A673 (cell line): ENCODE measurements at places on chromosomes 5 and 9. TPM values are rescaled to one million over a fixed set of nuclear protein-coding genes. Genes with fewer than 3 reads are reported as not detected.

SPATA6L gene
- total RNA-seq: 20.4 and 21.2 TPM in 2 replicates

IER5L gene
- total RNA-seq: 12.1 and 14.0 TPM in 2 replicates

NR4A3 gene
- total RNA-seq: 6.4 and 6.6 TPM in 2 replicates

DNA sequence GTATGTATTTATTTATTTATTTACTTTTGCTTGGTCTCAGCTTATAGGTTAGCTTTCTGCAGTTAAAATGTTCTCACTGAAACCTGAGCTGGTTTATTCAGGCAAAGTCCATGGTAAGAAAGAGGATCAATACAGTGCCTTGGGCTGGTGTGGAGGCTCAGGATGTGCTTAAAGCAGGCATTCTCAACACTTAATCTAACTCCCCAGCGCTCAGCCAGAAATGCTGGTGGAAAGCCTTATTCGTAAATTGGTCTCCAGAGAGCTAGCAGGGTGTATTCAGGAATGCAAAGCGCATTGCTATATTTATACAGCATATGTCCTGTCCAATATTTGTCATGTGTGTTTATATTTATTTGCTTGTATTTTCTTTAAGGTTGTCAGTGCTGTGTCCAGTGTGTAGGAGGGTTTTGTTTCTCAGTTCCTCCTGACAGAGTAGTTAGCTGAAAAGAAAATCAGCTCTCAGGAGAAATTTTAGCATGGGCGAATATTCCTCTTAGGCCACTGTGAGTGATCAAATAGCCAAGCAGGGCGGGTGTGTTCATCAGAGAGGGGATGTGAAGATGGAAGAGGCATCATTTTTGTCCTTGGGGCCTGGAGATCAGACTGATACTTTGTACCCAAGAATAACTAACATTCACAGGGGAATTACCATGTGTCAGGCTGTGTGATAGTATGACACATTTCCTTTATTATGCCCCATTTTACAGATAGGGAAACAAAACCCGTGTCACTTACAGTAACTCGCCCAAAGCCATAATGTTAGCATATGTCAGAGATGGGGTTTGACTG is 65.8 kb downstream of the DOCK2 start:
- H3K4me1 ChIP-seq: peaks cover 25% of the 10 kb centered on the region
- peak; percentile 58 for DNase-seq
- H3K4me3 ChIP-seq: no peak overlapping the region
- H3K27ac ChIP-seq: no peak overlapping the region
- no peaks in the 10 kb centered on the region for H3K27me3 ChIP-seq
- H3K36me3 ChIP-seq: no peaks in the 10 kb centered on the region

- no peaks in the 10 kb centered on the region for H3K36me3 ChIP-seq
- H3K27me3 ChIP-seq: peaks cover 43% of the 10 kb centered on the region
- no peak overlapping the region for H3K4me3 ChIP-seq
- H3K4me1 ChIP-seq: no peaks in the 10 kb centered on the region
- H3K27ac ChIP-seq: no peak overlapping the region
Measured at GRCh38 chr5:174714751-174715150, 9.6 kb upstream of the MSX2 start.

DNA sequence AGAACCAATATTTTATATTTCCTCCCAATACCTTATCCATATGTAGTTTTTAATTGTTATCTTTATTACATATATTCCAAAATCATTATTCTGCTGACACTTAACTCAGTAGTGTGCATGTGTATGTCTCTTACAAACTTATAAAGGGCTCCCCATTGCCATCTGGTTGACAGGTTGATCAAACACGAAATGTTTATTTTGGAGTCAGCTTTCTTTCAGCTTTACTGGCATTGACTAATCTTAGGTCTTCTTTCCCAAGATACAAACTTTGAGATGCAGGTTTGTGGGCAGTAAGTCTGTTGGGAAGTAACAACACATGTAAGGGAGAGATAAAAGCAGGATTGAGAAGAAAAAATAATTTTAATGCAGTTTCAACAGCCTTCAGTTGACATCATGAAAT is 716.0 kb upstream of the CHD1 start:
- no peaks in the 10 kb centered on the region for H3K36me3 ChIP-seq
- no peaks in the 10 kb centered on the region for H3K4me1 ChIP-seq
- DNase-seq: no peak

DNA sequence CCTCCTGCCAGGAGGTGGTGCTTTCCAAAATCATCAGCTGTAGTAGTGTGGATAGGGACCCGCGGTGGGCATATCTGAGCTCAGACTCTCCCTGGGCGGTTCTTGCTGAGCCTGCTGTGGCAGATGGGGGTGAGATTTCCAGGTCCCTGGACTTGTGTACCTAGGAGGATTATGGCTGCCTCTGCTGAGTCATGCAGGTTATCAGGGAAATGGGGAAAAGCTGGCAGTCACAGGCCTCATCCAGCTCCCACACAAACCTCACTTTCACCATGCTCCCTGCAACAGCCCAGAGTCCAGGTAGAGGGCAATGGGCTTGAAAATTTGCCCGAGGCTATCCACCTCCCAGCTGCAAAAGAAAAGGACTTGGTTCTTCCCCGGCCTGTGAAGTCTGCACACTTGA is 23.4 kb upstream of the MAMDC2 start:
- no peak overlapping the region for H3K27ac ChIP-seq
- no peak overlapping the region for H3K4me3 ChIP-seq
- no peak for DNase-seq
- no peaks in the 10 kb centered on the region for H3K36me3 ChIP-seq

GRCh38 chr5:135135530-135136226 is 101.7 kb upstream of the PITX1 start:
- H3K4me3 ChIP-seq: no peak overlapping the region
- no peak overlapping the region for H3K27ac ChIP-seq
- H3K4me1 ChIP-seq: no peaks in the 10 kb centered on the region
- no peaks in the 10 kb centered on the region for H3K27me3 ChIP-seq
- H3K36me3 ChIP-seq: no peaks in the 10 kb centered on the region

DNA sequence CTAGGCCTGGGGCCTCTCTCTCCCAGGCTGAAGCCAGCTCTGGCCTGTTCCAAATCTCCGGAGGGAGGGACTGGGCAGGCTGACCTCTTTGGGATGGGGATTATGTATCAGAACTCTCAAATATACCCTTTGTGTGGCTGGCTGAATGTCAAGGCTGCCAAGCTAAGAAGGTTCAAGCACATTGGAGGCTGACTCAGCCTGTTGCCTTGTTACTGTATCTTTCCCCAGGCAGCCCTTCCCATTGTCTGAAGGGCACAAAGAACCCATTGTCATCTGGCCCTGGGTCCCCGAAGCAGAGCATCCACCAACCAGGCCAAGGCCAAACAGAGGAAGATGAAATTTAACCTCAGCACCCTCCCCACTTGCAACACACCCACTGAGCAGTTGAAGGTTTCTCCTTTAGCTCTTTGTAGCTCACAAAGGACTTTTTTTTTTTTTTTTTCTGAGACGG is 7.3 kb upstream of the SPARC start:
- H3K36me3 ChIP-seq: no peaks in the 10 kb centered on the region
- H3K27ac ChIP-seq: no peak overlapping the region
- no peak overlapping the region for H3K4me3 ChIP-seq
- H3K27me3 ChIP-seq: no peaks in the 10 kb centered on the region
